ENCODE measurements at places on chromosomes 6 and 20.

DNA sequence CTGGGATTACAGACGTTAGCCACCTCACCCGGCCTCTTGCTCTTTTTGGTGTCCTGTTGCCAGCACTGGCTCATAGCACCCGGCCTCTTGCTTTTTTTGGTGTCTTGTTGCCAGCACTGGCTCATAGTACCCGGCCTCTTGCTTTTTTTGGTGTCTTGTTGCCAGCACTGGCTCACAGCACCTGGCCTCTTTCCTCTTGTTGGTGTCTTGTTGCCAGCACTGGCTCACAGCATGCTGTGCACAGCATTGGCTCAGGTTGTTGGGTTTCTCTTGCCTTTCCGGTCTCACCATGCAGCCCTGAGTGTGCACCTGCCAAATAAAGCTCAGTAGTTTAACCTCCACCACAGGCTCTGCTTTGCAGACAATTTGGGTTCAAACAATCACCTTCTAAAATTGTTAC, 208.2 kb downstream of the THBS2 start:
- no peak for DNase-seq

DNA sequence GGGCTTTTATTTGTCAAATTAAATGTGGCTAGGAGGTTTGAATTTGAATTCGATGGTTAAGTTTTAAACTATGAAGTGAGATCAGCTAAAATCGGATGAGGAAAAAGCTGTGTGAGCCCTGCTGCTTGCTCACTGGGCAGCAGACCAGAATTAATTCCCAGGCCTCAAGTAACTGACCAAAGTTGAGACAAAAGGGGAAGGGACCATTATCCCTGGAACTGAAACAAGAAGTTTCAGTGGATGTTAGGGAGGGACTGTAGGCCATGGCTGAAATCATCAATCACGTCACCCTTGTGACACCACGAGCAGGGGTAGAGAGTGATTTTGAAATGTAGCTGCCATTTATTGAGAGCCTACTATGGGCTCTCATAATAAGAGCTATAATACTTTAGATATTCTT, 7.0 kb upstream of the PRSS35 start:
- DNase-seq = no peak

- no peak for DNase-seq
Measured at GRCh38 chr6:158257425-158257759, 54.9 kb upstream of the TULP4 start.

DNA sequence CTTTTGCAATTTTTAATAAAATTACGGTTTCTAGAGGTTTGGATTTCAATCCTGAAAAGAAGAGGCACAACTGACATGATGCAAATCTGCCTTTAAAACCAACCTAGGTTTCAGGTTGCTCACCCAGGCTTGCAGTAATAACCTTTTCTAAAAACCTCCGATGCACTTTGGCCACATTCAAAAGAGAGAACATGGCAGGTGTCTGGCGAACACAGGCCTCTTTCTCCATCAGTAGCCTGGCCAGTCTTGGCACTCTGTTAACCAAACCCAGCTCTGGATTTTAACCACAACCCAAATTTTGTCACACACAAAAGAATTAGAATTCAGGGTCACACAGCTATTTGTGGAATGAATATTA, 55.8 kb upstream of the MAFB start:
- DNase-seq = no peak

DNA sequence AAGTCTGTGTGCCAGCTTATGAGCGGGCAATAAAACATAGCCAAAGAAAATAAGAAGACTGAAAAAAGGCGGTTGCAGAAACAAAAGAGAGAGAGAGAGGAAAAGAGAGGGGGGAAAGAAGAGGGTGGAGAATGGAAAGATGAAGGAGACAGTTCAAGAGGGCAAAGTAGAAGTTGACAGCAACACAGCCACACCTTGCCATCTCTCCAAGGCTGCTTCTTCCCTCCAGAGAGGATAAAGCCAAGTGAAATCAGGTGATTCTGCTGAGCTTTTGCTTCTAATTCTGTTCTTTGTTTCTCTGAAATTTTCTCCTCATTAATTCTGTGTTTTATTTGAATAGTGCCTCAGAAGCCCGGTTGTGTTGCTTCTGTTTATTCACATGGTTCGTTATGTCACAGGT, 48.5 kb downstream of the PTPRK start:
- no peak for DNase-seq
